ENCODE measurements at places on chromosomes 6 and 20.
A peak's percentile ranks its signal among the peaks of the same experiment; 100 is the strongest.

GRCh38 chr20:31496761-31497295 lies 17.4 kb upstream of the HM13 start:
- peak; percentile 50 for DNase-seq

GRCh38 chr6:3328145-3328544 lies 69.4 kb downstream of the PSMG4 start:
- no peak for DNase-seq

- no peak for DNase-seq
Observed at GRCh38 chr20:24835195-24835594, 113.9 kb upstream of the CST7 start.

DNA sequence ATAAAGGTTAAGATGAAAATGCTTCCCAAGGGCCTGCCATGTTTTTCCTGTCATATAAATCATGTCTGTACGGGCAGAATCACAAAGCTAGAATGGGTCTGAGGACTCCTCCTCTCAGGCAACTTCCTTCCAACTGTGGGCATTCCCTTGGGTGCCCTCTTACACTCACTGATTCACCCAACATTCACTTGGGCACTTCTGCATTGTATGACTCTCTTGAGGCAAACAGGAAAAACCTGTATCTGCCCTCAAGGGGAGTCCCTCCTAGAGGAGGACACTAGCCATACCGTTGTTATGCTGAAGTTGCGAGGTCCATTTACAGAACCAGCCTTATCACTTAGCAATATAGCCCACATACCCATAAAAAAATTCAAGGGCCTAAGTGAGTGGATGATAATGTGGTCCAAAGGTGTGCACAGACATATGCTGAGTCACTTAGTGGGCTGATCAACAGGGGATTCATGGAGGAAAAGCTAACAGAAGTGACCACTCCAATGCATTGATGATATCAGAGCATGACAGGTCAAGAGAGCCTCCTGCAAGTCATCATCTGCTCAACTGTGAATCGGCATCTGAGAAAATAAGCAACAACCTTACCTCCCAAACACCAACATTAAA lies 131.1 kb downstream of the ATXN1 start:
- no peak for DNase-seq

- DNase-seq = peak; percentile 72
Observed at GRCh38 chr6:45454008-45454911, 76.5 kb upstream of the SUPT3H start.

GRCh38 chr6:42450477-42451332 lies 1.0 kb downstream of the TRERF1 start:
- no peak for DNase-seq

- DNase-seq = no peak
Observed at GRCh38 chr6:144986271-144986670, 701.1 kb downstream of the UTRN start.

- DNase-seq = no peak
Observed at GRCh38 chr6:6395581-6396197, 75.2 kb upstream of the F13A1 start.

- DNase-seq = no peak
Observed at GRCh38 chr20:36951979-36952738, 651 bp upstream of the SAMHD1 start.

GRCh38 chr20:51917886-51918535 lies 115.7 kb upstream of the SALL4 start:
- no peak for DNase-seq

- DNase-seq = no peak
Observed at GRCh38 chr20:63000958-63001357, 5.8 kb downstream of the BHLHE23 start.

DNA sequence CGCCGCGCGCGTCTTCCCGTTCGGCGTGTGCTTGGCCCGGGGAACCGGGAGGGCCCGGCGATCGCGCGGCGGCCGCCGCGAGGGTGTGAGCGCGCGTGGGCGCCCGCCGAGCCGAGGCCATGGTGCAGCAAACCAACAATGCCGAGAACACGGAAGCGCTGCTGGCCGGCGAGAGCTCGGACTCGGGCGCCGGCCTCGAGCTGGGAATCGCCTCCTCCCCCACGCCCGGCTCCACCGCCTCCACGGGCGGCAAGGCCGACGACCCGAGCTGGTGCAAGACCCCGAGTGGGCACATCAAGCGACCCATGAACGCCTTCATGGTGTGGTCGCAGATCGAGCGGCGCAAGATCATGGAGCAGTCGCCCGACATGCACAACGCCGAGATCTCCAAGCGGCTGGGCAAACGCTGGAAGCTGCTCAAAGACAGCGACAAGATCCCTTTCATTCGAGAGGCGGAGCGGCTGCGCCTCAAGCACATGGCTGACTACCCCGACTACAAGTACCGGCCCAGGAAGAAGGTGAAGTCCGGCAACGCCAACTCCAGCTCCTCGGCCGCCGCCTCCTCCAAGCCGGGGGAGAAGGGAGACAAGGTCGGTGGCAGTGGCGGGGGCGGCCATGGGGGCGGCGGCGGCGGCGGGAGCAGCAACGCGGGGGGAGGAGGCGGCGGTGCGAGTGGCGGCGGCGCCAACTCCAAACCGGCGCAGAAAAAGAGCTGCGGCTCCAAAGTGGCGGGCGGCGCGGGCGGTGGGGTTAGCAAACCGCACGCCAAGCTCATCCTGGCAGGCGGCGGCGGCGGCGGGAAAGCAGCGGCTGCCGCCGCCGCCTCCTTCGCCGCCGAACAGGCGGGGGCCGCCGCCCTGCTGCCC lies 1.1 kb downstream of the SOX4 start:
- peak; percentile 38 for DNase-seq

GRCh38 chr20:21232546-21233280 lies 70.4 kb upstream of the XRN2 start:
- no peak for DNase-seq

DNA sequence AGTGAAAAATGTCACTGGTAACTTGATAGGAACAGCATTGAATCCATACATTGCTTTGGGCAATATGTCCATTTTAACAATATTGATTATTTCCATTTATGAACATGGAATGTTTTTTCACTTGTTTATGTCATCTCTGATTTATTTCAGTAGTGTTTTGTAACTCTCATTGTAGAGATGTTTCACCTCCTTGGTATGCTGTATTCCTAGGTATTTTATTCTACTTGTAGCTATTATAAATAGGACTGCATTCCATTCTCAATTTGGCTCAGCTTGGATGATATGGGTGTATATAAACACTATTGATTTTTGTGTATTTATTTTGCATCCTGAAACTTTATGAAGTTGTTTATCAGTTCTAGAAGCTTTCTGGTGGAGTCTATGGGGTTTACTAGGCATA lies 730.3 kb downstream of the DOK5 start:
- no peak for DNase-seq

GRCh38 chr6:155970876-155971708 lies 515.5 kb upstream of the NOX3 start:
- DNase-seq = no peak

- no peak for DNase-seq
Observed at GRCh38 chr6:142353690-142354089, 51.9 kb downstream of the ADGRG6 start.

DNA sequence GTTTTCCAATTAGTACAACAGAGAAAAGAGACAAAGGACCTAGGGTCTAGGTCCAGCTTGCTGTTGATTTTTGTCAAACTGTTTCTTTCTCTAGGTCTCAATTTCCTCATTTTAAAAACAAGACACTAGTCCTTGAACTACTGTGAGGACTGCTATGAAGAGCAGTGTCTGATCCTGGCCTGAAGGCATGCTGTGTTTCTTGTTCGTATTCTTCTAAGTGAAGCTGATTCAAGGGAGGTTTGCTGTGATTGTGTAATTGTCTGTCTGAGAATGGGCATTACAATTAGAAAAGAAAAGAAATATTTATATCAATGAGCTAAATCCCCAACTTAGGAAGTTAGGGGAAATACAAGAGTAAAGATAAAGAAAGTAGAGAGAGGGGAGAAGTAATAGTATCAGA lies 228.2 kb upstream of the SUPT3H start:
- DNase-seq = no peak

DNA sequence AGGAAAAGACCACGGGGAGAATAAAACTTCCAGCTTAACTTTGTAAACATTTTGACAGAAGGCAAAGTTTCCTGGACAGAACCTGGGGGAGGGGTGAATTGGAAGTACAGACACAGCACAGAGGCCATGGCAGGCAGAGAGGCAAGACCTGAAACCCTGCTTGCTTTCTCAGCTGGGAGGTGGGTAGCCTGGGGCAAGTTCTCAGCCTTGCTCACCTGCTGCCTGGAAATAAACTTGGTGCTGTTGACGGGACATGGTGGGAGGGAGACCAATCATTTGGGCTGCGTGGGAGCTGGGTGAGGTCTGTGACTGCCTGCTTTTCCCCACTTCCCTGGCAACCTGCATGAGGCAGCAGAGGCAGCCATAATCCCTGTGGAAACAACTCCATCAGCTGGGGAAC lies 221.3 kb downstream of the MOXD1 start:
- DNase-seq = no peak

DNA sequence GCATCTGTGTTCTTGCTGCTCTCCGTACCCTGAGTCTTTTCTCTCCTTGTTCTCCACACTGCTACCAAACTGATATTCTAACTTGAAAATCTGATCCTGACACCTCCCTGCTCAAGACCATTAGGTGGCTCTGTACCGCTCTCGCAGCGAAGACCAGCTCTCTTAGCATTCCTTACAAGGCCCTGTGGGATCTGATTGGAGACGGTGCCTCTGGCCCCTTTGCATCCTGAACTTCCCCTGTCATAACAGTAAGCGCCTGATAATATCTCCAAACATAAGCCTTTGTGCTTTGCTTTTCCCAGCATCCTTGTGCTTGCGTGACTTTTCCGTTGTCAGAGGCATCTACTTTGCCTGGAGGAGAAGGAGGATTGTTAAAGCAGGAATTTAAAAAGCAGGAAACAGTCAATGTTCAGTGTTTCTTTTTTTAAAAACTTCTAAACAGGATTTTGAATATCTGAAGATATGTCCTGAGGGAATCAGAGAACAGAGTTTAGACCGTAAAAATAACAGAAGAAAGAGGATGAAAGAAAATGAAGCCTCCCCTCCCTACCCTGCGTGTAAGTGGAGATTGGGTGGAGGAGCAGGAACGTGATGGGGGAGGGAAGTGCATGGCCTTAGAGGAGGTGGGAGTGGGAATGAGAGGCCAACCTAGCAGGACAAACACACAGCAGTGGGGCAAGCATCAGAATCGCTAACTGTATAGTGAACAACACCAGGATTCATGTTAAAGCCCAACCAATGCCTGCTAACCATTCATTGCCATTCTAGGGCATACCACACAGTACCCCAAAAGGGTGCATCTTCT lies 89.2 kb upstream of the STMND1 start:
- DNase-seq = no peak

DNA sequence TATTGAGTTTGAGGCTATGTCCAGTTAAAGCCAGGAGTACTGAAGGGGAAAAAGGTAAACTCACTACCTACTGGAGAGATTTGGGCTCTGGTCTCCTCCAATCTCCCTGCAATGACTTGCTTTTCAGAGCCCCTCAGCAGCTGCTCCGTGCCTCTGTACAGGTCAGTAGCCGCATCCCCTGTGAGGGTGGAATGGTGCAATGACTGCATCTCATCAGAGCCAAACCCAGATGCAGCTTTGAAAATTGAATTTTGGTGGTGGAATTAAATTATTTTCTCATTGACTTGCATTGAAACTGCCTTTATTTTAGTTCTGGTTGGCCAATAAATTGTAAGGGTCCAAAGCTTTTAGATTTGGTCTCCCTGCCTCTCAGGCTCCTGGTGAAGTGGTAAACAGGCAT lies 166.7 kb downstream of the DLL1 start:
- no peak for DNase-seq

- DNase-seq = peak; percentile 38
Observed at GRCh38 chr6:89146718-89147700, 1.2 kb downstream of the PM20D2 start.

GRCh38 chr6:56947924-56948323 lies 7.0 kb upstream of the BEND6 start:
- DNase-seq = no peak

DNA sequence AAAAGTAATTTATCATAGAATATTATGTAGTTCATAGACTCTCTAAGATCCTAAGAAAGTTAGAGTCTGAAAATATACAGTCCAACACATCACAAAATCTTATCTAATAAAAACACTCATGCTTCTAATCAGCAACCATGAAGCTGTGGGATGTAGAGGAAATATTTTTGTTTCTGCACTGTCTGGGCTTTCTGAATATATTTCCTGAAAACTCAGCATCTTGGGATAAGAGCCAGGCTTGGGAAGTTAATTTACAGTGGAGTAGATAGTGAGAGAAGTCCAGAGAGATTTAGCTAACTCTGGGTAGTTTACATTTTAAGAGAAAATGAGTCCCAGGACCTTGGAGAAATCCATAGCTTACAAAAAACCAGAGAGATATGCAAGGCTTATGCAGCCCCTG lies 150.4 kb upstream of the BMP5 start:
- DNase-seq = no peak

DNA sequence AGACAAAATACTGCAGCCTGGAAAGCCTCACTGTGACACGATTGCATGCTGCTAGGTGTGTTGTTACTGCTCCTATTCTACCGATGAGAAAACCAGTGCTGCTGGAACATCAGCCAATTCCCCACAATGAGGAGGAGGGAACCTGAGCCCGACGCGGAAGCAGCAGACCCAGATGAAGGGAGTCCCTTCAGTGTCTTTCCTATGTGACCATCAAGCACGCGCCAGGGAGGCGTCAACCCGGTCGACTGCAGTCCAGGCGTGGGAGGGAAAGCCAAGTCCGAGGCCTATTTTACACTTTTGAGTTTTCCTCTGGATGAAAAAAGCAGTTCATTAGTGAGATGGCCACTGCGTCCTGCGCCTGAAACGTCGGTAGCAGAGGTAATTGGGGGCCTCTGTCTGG lies 63.3 kb downstream of the STK35 start:
- DNase-seq = no peak

GRCh38 chr6:113819169-113819830 lies 37.8 kb upstream of the MARCKS start:
- DNase-seq = peak; percentile 58

DNA sequence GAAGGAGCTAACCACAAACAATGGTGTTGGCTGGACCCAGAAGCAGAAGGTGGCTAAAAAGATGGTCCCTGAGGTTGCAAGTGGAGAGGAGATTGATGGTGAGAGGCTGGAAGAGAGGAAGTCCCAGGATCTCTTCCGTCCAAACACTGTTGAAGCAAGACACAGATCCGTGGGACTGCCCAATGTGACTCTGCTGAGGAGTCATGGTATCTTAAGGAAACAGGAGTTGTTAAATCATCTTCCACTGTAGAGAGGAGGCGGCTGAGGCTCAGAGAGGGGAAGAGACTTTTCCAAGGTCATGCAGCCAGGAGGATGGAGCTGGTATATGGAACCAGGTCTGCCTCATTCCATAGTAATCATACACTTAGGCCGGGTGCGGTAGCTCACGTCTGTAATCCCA lies 4.1 kb upstream of the ZNF335 start:
- DNase-seq = no peak

GRCh38 chr20:12152996-12153395 lies 235.3 kb downstream of the BTBD3 start:
- no peak for DNase-seq

Measured in LoVo (cell line).